Natural killer cell treated with Interleukin-12 subunit alpha and Interleukin-12 subunit beta and Interleukin-15 and Interleukin-18, amount 100 ng/mL, for 72 hours (primary cell): ENCODE measurements at places on chromosomes 2 and 18. TPM values are rescaled to one million over a fixed set of nuclear protein-coding genes. Genes with fewer than 3 reads are reported as not detected.

Gene WDR7
- 69.1 TPM for total RNA-seq

Gene SP110
- 85.8 TPM for total RNA-seq

GRCh38 chr18:63953811-63954210, 4.7 kb downstream of the HMSD start:
- no peak for DNase-seq

GRCh38 chr2:98669675-98670074, 61.3 kb downstream of the MGAT4A start:
- DNase-seq: no peak

DNA sequence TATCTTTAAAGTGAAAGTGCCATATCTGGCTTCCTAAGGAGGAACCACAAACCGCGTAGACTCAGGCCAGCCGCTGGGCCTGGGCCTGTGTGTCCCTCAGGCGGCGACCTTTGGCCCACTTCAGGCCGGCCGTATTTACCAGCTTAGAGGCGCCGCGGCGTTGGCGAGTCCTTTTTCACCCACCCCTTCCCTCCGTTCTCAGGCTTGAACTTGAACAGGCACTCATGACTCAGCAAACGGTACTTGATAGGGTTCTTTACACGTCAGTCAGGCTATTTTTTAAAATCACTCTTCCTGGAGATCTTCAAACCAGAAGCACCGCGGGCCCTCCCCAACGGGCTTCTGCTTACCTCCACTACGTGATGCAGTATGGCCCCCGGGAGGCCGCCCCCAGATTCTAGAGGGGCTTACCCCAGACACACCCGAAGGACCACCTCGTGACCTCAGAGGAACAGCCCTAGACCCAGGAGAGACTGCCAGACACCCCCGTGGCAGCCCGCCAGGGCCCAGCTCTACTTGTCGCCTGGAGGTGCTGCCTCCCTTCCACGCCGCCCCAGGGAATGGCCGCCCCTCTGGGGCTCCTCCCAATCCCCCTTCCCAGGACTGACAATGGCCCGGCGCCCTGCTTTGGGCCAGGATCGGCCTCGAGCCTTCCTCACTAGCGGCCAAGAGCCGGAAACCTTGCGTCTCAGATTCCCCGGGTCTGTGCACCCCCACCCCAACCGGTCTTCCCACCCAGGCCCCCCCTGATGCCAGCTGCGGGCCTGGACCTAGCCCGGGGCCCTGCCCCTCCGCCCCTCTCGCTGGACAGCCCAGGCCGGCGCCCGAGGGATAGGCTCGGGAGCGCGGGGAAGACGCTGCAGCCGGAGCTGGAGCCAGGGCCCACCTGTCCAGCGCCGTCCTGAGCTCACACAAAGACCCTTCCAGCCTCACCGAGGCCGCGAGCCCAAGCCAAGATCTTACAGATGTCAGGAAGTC, 33.8 kb upstream of the IMPA2 start:
- DNase-seq: peak; percentile 88

DNA sequence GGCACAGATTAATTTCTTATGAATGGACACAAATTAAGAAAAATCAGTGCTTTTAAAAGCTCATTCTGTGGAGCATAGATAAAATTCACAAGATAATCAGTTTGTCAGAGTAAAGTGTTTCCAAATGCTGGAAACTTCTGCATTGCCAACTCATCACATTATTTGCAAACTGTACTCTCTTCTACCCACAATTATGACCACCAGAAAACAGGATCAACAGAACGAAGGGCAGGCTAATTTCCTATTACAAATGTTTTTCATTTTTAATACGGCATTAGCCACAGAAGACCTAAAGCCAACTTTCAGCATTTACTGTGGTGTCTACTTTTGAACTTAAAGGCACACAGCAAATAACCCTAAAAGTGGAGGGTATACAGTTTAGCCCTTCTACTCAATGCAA, 6.0 kb downstream of the IRS1 start:
- DNase-seq: no peak

DNA sequence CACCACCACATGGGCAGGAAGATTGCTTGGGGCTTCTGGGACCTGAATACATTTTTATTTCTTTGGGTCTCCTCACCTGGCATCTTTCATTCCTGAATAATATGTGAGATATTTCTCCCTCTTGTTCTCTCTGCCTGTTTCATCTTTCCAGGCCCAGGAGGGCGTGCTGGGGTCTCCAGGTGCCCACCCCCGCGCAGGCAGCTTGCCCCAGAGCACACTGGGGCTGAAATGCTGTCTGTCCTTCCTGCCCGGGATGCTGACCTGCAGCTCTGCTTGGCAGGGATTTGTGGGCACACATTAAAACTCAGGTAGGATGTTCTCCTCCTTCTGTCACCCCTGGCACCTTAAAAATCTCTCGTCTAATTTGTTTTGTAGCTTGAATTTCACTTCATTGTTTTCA, 39.7 kb upstream of the TEX51 start:
- no peak for DNase-seq

DNA sequence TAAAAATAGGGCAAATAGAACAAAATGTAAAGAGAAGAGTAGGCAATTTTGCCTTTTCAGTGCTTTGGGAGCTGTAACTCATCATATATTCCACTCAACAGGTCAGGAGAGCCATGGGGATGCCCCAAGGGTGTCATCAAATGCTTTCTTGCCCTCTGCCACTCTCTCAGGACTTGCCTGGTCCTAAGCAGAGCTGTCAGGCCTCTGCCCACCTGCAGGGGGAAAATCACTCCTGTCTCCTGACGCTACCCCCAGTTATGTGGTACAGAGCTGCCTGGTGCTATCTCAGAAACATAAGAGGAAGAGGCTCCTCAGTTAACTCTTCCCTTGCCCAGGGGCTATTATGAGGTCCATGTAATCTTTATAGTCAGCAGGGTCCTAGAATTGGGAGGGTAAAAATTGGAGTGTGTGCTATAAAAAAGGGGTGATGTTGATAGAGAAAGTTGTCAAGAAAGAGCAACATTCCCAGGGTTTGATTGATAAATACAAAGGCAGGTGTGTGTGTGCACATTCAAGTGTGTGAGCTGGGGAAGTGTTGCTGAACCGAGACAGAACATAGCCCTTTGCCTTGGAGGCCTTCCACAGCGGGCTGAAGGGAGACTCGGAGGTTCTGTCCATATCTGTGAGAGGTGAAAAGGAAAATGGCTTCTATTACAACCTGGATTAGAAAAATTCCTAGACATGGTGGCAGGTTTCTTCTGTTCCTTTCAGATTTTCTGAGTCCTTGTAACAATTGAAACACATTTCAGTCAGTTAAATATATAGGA, 25.4 kb downstream of the PTPRM start:
- DNase-seq: no peak

DNA sequence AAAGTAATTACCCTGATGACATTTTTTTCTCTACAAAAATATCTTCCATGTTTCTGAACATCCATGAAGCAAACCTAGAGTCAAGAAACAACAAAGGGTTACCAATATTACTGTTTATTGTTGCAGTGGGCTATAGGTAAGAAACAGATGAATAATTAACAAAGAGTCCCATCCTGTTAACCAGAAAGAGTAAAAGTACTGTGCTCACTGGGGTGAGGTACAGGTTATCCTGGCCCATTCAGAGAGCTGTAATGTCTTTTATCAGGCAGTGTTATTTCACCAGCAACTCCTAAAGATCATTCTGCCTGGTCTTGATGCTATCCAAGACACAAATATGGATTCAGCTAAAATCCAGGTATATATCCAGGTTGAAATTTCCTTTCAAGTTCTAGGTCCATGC, 754.9 kb downstream of the SATB2 start:
- no peak for DNase-seq

DNA sequence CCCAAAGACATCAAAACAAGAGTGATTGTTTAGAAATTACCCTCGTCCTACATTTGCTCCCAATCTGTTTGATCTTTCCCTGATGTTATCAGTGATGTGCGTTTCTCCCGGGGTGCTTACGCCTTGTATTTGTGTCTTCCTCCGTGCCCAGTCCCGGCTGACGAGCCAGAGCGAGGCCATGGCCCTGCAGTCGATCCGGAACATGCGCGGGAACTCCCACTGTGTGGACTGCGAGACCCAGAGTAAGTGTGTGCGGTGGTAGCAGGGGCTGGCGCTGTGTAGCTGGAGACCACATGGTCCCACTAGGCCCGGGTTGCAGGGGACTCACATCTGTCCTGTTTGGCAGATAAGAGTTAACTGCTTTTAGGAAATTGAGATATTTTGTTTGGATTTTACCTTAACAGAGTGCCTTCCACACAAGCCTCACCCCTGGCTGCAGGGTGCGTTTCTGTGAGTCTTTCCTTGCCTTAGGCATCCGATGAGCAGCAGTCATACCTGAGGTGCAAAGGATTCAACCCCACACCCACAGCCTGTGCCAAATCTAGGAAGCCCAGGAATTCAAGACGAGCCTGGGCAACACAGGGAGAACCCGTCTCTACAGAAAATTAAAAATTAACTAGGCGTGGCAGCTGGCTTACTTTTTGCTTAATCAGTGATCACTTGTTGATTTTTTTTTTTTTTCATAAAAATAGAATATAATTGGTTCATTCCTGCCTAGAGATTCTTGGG, 127.4 kb downstream of the GBX2 start:
- DNase-seq: peak; percentile 15

- no peak for DNase-seq
Observed at GRCh38 chr2:142965443-142965842, 88.0 kb downstream of the KYNU start.
